ENCODE measurements at places on chromosomes 2 and 18.

GRCh38 chr2:216842636-216843035 is 17.2 kb downstream of the TNP1 start:
- no peak overlapping the region for H3K27ac ChIP-seq
- no peaks in the 10 kb centered on the region for H3K36me3 ChIP-seq
- DNase-seq, result no peak
- H3K4me1 ChIP-seq, result no peaks in the 10 kb centered on the region

DNA sequence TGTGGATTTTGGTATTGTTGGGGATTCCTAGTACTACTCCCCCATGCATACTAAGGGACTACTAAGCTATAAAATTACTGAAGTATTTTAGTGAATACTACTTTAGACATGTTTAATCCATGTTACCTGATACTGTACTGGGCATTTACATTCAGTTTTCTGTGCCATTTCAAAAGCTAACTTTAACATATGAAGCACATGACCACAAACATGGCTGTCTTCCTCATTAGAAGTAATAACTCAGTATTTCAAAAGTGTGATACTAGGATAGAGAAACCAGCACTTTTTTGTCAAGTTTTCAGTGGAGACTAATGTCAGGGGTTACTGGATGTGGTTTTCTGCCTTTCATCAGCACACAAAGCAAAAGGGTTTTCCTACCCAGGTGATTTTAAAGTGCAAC is 27.9 kb downstream of the WDR33 start:
- peaks cover 13% of the 10 kb centered on the region for H3K4me1 ChIP-seq
- no peak overlapping the region for H3K4me3 ChIP-seq
- H3K27ac ChIP-seq, result no peak overlapping the region
- H3K36me3 ChIP-seq, result peaks cover 28% of the 10 kb centered on the region
- no peak for DNase-seq
- no peaks in the 10 kb centered on the region for H3K27me3 ChIP-seq

DNA sequence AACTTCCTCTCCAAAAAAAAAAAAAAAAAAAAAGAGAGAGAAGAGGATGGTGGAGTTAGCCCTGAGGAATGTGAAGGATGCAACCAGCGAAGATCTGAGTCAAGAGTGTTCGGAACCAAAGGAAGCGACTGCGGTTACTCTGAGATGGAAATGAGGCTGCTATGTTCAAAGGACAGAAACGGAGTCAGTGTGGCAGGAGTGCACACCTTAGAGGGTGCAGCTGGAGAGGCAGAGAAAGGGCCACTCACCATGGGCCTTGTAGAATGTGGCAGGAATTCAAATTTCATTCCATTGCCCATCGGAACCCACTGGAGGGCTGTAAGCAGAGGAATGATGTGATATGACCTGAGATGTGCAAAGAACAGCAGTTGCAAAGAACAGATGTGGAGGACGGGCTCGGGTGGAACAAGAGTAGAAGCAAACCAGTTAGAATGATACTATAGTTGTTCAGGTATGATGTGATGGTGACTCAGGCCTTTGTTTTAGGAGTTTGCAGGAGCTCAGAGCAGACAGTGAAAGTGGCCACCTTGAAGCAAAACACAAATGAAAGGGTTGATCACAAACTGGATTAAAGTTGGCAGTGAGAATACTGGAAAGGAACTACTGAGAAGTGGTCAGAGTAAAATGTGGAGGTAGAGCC is 22.6 kb downstream of the ITGA6 start:
- no peak overlapping the region for H3K4me3 ChIP-seq
- H3K27me3 ChIP-seq, result peaks cover 53% of the 10 kb centered on the region
- DNase-seq, result no peak
- peaks cover 13% of the 10 kb centered on the region for H3K4me1 ChIP-seq
- H3K36me3 ChIP-seq, result peaks cover 2% of the 10 kb centered on the region

- peaks cover 25% of the 10 kb centered on the region for H3K36me3 ChIP-seq
- H3K27me3 ChIP-seq, result no peaks in the 10 kb centered on the region
- H3K4me1 ChIP-seq, result peaks cover 38% of the 10 kb centered on the region
- DNase-seq, result no peak
- H3K4me3 ChIP-seq, result no peak overlapping the region
- no peak overlapping the region for H3K27ac ChIP-seq
These were observed 54.3 kb downstream of the RAB10 start for GRCh38 chr2:26088038-26088643.
